ENCODE measurements at places on chromosomes 4 and X.

- no peak for DNase-seq
These were observed 49.8 kb downstream of the OSTC start for GRCh38 chr4:108700081-108700757.

DNA sequence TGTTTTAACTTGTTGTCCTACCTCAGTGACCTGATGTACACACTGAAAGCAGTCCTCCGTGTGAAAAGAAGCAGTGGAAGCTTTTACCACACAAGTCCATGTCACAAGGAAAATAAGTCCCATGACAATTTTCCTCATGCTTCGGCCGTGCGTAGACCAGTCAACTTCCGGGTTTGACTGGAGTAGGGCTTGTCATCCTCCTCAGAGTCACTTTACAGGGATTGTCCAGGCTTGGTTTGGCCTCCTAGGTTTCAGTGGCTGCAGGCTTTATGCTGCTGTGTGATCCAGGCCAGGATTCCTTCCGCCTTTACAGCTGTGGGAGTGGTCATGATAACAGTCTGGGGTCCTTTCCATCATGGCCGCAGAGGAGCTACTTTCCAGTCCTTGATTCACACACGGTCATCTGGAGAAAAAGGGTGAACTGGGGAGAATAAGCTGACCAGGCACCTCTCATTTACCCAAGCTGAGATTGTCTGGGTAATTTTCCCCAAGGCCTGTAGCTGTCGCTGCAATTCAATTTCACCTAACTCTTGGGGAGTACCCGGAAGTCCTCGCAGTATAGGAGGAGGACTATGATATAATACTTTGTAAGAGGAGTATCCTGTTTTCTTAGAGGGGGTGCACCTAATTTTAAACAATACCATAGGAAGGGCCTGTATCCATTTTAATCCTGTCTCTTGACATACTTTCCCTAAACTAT, 206.1 kb upstream of the KLF8 start:
- no peak for DNase-seq

- no peak for DNase-seq
These were observed 27.2 kb downstream of the HTR2C start for GRCh38 chrX:114611018-114611619.

DNA sequence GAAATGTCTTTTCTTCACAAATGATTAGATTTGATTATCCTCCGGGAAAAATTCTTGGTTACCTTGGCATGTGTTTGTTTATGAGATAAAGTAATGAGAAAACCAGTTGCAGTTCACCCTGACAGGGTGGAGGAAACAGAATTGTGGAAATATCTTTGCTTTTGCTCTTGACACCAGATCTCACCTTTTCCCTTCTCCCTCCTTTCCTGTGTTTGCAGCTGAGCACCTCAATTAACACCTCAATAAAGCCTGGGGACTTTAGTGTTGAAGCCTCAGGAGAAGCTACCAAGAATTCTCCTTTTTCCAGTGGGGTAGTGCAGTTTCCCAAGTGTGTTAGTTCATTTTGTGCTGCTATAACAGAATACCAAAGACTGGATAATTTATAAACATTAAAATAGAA, 350.8 kb upstream of the IGFBP7 start:
- no peak for DNase-seq

GRCh38 chr4:42676066-42676951, 19.4 kb upstream of the ATP8A1 start:
- no peak for DNase-seq

DNA sequence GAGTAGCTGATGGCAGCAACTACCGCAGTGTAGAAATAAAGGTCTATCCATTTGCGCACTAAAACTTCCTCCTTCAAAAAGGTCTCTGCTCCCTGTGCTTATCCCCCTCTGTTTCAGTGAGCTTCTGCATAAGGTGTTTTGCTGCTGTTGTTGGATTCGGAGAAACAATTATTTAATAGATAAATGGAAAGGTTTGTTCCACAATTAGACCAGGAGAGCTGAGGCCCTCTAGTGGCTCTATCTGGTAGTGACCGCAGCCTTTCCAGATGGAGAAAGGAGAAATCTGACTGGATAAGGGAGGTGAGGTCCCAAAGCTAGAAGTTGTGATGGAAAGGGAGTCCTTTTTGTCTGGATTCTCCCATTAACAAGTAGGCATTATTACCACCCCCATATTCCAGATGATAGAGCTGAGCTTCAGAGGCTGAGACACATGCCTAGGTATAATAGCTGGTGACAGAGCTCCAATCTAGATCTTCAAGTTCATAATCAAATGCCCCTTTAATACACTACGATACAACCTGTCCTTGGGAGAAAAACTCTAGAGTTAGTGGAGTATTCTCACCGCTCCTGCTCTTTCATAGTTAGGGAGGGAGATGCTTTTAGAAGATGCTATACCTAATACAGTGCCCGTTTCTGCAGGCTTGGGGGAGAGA, 5.1 kb upstream of the GABRQ start:
- DNase-seq, result peak; percentile 20

DNA sequence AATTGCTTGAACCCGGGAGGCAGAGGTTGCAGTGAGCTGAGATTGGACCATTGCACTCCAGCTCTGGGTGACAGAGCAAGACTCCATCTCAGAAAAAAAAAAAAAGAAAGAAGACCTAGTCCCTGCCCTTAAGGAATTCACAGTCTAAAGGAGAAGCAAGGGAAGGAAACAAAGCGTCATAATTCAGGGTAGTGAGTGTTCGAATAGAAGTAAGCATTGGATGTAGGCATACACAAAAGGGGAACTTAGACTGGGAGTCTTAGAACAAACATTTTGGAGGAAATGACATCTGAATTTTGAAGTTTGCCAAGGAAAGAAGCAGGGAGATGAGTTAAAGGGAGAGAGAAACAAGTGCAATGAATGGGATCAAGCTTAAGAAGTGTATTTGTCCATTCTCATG, 32.4 kb downstream of the PPM1K start:
- DNase-seq, result no peak

DNA sequence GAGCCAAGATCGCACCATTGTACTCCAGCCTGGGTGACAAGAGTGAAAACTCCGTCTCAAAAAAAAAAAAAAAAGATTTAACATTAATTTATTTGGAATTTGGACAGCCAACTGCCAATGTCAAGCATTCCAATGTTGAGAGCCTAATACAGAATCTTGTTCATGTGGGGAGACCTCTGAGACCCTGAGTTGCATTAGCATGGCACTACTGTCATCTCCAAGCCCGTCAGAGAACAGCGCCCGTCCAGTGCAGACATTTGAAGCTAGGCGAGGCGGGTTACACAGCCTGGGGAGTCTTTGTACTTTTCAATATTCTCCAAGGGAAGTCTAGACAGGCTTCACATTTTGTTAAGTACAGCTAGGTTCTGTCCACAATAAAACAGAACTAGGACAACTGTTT, 126.7 kb downstream of the CHRNA9 start:
- DNase-seq, result no peak

GRCh38 chr4:5980436-5981155, 37.6 kb downstream of the C4orf50 start:
- DNase-seq, result no peak

- no peak for DNase-seq
These were observed 29.0 kb upstream of the SORBS2 start for GRCh38 chr4:185840953-185841352.

- DNase-seq, result no peak
These were observed 89.9 kb downstream of the TTC29 start for GRCh38 chr4:146855761-146856160.

DNA sequence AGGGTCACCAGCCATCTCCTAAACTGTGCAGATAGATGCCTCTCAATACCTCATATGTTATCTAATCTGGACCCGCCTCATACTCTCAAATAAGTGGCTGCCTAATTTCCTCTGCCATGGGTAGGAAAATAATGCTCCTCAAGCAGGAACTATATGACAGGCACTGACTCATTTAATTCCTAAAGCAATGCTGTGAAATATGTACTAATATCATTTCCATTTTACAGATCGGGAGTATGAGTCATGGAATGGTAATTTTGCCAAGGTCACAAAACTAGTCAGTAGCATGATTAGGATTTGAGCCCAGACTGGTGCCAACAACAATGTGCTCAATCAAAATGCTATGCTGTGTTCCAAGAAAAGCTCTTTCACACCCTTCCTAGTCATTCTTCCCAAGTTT, 3.0 kb upstream of the NXT2 start:
- no peak for DNase-seq

- DNase-seq, result no peak
These were observed 312.4 kb downstream of the ARHGAP10 start for GRCh38 chr4:148044089-148044911.

- DNase-seq, result no peak
These were observed 423.5 kb upstream of the CTSO start for GRCh38 chr4:156377036-156377710.

- DNase-seq, result no peak
These were observed 673.6 kb upstream of the PITX2 start for GRCh38 chr4:111296466-111296865.

DNA sequence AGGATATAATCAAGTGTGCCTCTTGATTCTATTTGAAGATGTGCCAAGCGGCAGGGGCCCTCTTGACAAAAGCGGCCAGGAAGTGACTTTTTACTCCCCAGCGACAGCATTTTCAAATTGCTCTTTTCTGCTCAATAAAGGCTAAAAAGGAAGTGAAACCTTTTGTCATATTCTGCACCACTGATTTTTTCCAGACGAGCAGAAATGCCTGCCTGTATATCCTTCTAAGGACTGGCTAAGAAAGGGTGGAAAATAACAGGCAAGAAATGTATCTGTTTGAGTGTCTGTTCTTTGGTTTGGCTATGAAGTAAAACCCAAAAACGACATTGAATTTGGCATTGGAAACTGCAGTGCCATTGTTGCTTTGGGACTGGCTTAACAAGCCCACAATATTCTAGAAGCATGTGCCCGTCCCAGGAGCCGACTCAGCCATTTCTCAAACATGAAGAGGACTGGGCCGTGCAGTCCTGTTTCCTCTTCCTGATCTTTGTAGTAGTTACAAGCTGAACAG, 25.4 kb downstream of the TMSB4X start:
- DNase-seq, result no peak

DNA sequence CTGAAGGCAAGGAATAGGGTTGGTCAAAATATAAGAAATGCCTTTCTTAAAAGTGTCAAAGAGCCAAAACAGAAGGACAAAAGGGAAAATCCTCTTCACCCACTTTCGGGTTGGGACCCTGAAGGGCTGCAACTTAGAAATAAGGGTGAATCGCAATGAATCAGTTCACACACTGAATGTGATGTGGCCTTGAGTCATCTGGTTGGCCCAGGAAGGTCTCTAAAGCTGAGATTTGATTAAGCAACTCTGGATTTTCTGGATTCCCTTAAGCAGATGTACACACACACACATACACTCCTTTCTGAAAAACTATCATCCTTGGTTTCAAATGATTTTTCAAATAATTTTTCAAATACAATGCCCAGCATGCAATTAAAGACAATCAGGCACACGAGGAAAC, 13.1 kb downstream of the TAB3 start:
- no peak for DNase-seq

DNA sequence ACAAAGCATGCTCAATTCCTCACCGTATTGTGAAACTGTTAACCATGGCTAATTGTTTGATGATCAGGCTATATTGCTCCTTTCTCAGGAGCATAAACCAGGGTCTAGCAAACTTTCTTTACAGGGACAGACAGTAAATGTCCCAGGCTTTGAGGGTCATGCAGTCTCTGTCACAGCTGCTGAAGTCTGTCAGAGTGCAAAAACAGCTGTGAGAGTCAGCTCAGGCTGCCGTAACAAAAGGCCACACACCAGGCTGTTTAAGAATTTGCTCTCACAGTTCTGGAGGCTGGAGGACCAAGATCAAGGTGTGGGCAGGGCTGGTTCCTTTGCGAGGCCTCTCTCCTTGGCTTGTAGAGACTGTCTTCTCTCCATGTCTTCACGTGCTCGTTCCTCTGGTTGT, 75.6 kb downstream of the GPR143 start:
- no peak for DNase-seq

DNA sequence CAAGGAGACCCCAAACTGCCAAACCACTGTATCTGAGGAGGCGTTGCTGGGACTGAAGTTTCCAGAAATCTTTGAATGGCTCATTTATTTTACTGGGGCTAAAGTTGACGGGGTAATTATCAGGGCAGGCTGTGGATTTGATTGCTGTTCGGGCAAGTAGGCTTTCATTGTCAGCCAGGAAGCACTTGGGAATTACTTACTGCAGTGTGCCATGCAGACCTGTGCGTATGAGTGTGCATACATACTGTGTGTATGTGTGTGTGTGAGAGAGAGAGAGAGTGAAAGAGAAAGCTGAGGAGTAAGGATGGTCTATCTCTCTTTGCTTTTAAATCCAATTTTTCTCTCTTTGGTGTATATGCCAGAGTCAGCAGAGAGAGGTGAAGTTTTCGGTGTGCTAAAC, 122.7 kb downstream of the NPNT start:
- DNase-seq, result no peak

- no peak for DNase-seq
These were observed 15.8 kb downstream of the HTRA3 start for GRCh38 chr4:8285143-8285975.

- no peak for DNase-seq
These were observed 29.1 kb downstream of the STAG2 start for GRCh38 chrX:123990602-123991001.

GRCh38 chr4:19735012-19735411, 516.7 kb upstream of the SLIT2 start:
- DNase-seq, result no peak

- no peak for DNase-seq
These were observed 1080.5 kb upstream of the TENM3 start for GRCh38 chr4:181162676-181163075.

- DNase-seq, result no peak
These were observed 801.3 kb downstream of the IL1RAPL1 start for GRCh38 chrX:29388509-29388908.

DNA sequence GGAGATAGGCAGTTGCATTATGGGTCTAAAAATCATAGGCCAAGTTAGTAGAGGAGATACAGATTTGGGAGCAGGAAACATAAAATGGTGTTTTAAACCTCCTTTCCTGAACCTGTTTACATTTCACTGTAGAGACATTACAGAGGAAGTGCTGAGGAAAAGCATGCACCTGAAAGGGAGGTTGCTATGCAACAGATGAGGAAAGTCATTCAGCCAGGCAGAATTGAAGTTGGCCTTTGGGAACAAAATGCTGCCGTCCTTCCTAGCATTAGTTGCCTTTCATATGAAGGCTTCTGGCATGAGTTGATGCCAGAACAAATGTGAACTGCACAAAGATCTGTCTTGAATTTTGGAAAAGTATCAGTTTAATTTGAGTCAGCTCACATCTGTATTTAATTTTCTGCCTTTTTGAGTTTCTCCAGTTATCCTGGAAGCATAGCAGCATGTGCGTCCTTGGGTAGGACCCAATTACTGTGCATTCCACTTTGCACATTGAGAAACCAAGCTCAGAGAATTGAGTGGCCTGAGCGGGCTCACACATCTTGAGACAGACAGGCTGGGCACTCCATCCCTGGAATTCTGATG, 38.2 kb downstream of the MAGED1 start:
- DNase-seq, result no peak

DNA sequence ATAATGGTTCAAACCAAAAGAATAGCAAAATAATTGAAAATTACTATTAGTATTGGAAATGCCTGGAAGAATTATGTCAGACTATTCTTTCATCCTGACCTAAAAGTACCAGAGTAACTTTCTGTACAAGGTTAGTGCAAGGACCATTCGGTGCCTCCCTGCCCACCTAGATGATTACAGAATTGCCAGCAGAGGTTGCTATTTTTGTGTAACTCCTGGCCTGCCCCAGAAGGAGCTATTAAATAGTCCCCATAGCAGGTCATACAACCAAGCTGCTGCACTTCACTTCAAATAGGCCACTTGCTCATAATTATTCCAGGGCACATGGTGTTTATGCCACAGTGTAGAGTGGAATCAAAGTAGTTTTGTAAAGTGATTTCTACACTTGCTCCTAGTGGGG, 831.1 kb upstream of the PABPC4L start:
- no peak for DNase-seq

GRCh38 chr4:83174844-83175414, 60.4 kb upstream of the PLAC8 start:
- DNase-seq, result no peak

All from breast epithelium (tissue), 4 donors.